ENCODE measurements at places on chromosomes 2 and 18. TPM values are rescaled to one million over a fixed set of nuclear protein-coding genes. Genes with fewer than 3 reads are reported as not detected.

The XDH gene
- not detected for polyA plus RNA-seq

The DSG4 gene
- polyA plus RNA-seq: not detected

The SIGLEC15 gene
- polyA plus RNA-seq: 0.19 TPM

The NT5C1B gene
- not detected for polyA plus RNA-seq

The HRH4 gene
- polyA plus RNA-seq: 0.06 TPM

The AFF3 gene
- 3.9 TPM for polyA plus RNA-seq

The GNAL gene
- 2.3 TPM for polyA plus RNA-seq

The LINC00305 gene
- not detected for polyA plus RNA-seq

The TMEM200C gene
- polyA plus RNA-seq: 0.43 TPM

The SNORC gene
- polyA plus RNA-seq: 1.9 TPM

The GPAT2 gene
- 4.2 TPM for polyA plus RNA-seq

The THUMPD2 gene
- 19.2 TPM for polyA plus RNA-seq

The C2orf74 gene
- polyA plus RNA-seq: 20.9 TPM

The RAB6C gene
- 0.48 TPM for polyA plus RNA-seq

The ZNF236 gene
- polyA plus RNA-seq: 6.4 TPM

The TRPM8 gene
- polyA plus RNA-seq: 0.17 TPM
